Hypothalamus (tissue), 51 donors: ENCODE measurements at places on chromosomes 7 and 10.

- DNase-seq = no peak
Measured at GRCh38 chr7:43058271-43059066, 54.0 kb upstream of the HECW1 start.

DNA sequence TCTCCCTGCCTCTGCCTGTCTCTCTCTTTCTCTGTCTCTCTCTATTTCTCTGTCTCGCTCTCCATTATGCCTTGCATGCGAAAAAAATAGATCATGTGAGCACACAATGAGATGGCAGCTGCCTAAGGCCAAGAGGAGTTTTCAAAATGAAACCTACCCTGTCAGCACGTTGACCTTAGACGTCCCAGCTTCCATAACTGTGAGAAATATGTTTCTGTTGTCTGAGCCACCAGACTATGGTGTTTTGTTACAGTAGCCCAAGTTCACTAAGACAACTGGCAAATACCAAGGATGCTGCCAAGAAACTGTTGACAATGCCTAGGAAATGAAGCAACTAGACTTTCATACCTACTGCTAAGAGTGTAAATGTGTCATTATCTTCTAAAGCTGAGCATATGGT lies 70.6 kb upstream of the PLXDC2 start:
- DNase-seq = no peak

- DNase-seq = no peak
Measured at GRCh38 chr10:110175406-110175805, 32.0 kb upstream of the MXI1 start.

DNA sequence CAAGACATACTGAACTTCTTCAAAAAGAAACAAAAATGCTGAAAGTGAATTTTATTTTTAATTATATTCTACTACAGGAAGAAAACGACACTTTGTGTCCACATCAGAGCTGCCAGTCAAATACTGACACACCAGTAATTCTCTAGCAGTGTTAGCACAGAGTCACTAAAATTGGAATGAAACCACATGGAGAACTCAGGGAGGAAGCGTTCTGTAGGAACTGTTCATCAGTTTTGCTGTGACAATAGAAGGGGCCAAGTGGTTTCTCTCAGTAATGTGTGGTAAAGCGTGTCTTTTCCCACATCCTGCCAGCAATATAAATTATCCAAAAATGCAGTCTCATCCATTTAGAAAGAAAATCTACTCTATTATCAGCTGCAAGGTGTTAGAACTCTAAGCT lies 683.3 kb downstream of the GRM8 start:
- DNase-seq = no peak

GRCh38 chr7:142883571-142884285 lies 1.8 kb downstream of the TRPV6 start:
- DNase-seq = no peak

DNA sequence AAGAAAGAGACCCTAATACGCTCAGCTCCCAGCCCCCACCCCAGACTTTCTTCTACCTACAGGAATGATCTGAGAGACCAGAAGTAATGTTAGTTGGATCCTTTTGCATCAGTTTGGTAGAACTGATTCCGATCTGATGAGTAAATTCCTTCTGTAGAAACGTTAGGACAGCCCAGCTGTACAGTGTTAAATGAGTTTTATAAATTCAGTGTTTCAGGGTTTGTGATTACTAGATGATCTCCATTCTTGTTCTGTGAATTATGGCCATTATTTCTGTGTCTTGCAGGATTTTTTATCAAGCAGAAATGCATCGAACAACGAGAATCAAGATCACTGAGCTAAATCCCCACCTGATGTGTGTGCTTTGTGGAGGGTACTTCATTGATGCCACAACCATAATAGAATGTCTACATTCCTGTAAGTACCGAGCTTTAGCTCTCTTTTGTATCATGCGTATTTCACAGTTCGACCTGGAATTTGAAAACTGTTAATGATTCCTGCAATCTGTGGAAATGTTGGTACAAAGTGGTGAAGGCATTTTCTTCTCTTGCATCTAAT lies 5.3 kb downstream of the BMI1 start:
- no peak for DNase-seq
